RCC 7860 (cell line): ENCODE measurements at places on chromosomes 1 and 21.

GRCh38 chr1:106921186-106921585 is 135.3 kb upstream of the PRMT6 start:
- no peak for DNase-seq

DNA sequence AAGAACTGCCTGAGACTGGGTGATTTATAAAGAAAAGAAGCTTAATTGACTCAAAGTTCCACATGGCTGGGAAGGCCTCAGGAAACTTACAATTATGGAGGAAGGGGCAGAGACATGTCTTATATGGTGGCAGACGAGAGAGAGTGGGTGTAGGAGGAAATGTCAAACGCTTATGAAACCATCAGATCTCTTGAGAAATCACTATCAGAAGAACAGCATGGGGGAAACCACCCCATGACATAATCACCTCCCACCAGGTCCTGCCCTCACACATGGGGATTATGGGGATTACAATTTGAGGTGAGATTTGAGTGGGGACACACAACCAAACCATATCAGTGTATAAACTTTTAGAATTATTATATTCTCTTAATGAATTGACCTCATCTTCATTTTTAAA is 335.9 kb upstream of the DPYD start:
- DNase-seq = no peak

DNA sequence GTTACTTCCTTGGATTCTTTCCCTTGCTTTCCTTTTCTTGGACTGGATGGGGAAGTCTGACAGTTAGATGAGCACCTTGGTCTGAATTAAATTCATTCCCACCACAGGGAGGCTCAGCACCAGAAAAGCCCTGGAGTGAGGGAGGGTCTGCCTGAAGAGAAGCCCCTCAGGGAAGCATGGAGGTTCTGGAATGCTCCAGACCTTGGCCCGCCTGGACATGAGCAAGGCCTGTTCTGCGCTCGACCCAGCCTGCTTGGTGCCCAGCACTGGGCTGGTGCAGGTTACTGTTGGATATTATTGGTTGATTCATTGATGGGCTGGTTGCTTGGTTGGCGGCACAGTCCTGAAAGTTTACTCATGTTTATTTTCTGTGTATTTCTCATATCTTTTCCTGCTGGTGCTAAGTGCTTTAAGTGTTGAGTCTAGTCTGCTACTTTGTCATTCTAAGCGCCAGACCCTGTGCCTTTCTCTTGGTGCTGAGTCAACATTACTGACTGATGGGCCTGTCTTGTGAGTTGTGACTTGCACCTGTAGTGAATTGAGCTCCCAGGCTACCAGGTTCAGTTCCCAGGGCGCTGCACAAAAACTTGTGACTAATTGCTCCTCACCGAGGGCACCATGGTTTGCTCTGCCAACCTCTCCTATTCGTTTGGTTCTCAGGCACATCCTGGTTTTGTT is 538.5 kb downstream of the KIF26B start:
- no peak for DNase-seq

- DNase-seq = no peak
Observed at GRCh38 chr1:53408013-53408754, 51.0 kb upstream of the DMRTB1 start.

- no peak for DNase-seq
Observed at GRCh38 chr21:44952929-44953627, 13.2 kb downstream of the SLX9 start.

GRCh38 chr21:38249696-38250278 is 7.0 kb upstream of the KCNJ15 start:
- DNase-seq = no peak

DNA sequence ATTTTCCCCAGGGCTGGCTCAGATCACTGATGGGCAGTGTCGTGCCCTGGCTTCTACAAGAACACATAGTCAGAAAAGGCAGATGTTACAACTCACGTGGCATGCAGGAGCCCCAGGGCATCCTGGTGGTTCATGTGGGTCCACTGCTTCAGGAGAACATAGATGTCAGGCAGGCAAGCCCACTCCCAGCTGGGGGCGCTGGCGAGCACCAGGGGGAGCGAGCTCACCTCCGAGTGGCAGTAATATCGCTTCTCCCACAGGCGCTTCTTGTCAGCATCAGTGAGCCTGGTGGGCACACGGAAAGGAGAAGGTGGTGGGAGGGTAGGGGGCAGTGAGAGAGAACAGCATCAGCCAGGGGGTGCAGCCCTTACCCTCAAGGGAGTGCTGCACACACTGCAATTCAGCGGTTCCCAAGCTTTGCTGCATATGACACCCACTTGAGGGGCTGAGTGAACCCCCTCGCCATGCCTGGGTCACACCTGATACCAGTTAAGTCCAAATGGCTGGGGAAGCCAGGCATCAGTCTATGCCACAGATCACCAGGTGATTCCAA is 34.3 kb upstream of the PPP1R15B start:
- DNase-seq = no peak

- no peak for DNase-seq
Observed at GRCh38 chr1:42214447-42214871, 49.9 kb upstream of the GUCA2A start.

- DNase-seq = peak; percentile 27
Observed at GRCh38 chr1:58836408-58836807, 52.6 kb upstream of the JUN start.

- DNase-seq = peak; percentile 38
Observed at GRCh38 chr1:159177272-159177907, 6.0 kb downstream of the CADM3 start.

- no peak for DNase-seq
Observed at GRCh38 chr1:25623731-25624130, 7.1 kb downstream of the MAN1C1 start.

DNA sequence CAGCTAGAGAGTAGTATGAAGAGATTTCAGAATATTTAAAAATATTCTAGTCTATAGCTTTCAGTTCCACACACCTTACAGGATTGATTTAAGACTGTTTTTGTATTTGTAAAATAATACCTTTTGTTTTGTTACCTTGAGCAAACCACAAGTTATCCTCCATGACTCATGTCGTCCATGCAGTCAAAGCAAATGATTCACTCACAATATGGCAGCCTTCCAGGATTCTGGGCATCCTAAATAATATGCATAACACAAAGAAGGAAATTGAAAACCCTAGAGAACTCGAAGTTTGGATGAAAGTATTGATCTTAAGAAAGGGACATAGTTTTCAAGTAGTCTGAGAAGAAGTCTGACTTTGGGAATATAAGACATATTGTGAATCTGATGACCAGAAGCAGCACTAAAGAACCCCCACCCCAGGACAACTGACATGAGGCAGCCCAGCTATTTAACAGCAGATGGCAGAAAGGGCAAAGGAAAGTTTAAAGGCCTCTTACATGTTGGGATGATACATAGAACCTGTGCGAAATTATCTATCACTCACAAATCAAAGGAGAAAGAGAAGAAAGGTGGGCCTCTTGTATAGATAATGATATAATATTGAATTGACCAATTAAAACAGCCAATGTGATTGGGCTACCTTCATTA is 857.9 kb downstream of the BRINP3 start:
- peak; percentile 77 for DNase-seq

GRCh38 chr1:214372092-214372491 is 91.1 kb downstream of the SMYD2 start:
- DNase-seq = no peak

DNA sequence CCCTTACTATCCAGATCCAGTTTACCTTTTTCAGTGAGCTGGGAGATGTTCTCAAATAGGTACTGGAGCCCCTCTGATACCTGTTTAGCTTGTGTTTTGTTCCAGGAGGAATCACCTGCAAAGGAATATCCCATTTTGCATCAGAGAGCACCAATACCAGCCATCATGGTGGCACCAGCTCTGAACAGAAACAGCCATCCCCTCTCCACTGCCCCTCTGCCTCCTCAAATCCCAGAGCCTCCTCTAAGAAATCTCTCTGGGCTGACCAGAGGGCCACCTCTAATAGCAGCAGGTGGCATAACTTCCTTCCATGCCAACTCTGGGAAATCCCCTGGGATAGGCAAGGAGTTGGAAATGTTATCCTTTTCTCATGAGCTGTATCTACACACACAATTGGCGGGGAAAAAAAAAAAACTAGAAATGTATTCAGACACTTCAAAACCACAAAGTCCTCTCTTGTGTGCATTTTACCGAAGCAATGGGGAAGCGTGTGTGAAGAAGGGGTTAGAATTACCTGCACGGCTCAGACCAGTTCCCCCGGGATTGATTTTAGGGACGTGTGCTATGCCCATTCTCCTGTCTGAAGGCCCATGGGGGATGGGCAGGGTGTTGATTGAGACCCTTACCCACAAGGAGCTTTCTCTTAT is 2.4 kb downstream of the PGLYRP4 start:
- DNase-seq = no peak

GRCh38 chr1:180925471-180926051 is 12.9 kb downstream of the KIAA1614 start:
- no peak for DNase-seq

- DNase-seq = no peak
Observed at GRCh38 chr1:161954050-161954449, 69.6 kb downstream of the OLFML2B start.

GRCh38 chr1:7427605-7428300 is 343.3 kb upstream of the VAMP3 start:
- DNase-seq = no peak

DNA sequence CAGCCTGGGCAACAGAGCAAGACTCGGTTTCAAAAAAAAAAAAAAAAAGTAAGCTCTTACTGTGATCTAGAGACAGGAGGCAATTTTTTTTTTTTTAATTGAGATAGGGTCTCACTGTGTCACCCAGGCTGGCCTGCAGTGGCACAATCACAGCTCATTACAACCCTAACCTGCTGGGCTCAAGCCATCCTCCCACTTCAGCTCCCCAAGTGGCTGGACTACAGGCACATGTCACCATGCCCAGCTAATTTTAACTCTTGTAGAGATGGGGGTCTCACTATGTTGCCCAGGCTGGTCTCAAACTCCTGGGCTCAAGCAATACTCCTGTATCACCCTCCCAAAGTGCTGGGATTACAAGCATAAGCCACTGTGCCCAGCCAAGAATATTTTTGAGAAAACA is 7.4 kb downstream of the RPL22 start:
- no peak for DNase-seq

DNA sequence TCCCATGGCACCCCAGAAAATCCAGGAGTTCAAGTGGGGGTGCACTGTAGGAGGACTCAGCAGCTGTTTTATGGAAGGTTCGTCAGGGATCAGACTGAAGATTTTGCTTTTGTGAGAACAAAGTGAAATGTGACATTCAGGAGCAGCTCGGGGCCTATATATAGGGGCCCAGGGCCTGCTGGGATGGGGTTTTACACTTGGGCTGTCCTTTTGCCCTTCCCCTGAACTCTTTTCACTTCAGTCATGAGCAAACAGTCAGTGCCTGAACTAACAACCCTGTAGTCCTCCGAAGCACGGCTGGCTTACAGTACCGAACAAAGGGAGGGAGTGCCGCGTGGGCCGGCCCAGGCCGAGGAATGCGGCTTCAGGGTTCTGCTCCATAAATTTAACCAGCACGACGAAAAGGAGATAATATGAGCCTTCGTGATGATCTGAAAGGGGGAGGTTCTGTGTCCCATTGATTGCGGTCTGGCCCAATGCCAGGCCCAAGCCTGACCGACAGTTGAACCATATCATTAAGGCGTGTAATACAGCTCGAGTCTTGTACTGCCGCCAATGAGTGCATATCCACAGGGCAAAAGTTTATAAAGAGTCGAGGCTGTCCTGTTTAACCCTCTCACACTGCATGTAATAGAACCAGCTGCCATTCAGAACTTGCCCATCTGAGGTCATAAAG is 139.9 kb downstream of the DHRS3 start:
- peak; percentile 99 for DNase-seq
